Right ventricle myocardium inferior (tissue), 1 donor: ENCODE measurements at places on chromosomes 5 and 9.

DNA sequence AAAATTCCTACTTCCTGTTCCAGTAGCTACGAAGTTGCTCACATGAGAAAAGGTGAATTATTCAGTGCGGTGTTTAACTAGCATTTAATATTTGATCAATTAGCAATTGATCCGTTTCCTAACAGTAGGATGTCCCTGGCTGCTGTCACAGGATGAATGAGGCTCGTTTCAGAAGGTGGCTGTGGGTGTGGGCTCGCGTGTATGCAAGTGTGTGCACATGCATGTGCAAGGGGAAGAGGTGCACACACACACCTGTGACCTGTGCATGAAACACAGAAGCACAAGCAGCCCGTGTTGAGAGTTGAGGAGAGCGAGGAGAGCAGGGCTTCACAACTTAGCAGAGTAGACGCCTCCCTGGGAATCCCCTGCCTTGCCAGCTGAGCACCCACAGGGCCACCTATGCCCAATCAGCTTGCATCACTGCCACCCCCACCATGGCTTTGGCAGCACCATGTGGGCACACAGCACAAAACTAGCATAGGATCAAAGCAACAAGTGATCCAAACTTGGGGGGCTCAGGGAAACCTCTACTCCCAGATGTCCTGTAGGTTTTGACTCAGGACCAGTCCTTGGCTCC is 107.2 kb downstream of the C5orf15 start:
- DNase-seq, result no peak

DNA sequence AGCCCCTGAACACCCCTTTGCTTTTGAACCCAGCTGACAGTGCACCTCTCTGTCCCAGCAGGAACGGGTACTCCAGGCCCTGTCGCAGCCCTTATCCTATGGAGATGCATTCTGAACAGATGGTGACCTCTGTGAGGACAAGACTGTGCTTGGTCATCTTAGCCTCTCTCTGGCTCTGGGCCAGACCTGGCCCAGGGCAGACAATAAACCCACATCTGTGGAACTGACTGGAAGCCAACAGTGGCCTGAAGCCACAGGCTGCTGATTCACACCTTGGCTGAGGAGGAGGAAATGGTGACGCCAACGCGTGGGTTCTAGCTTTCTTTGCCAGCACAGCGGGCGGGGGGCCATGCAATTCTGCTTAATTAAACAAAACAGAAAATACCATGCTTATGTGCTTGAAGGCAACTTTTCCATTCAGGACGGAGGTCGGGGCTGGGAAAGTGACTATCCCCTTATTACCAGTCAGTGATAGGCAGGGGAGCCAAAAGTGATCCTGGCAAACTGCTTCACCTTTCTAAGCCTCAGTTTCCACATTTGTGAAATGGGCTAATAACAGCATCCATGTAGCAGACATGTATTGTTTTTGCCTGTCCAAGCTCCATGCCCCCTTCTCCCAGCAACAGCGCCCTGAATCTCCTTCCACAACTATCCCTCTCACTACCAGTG is 10.8 kb downstream of the SH3PXD2B start:
- DNase-seq, result peak; percentile 89

DNA sequence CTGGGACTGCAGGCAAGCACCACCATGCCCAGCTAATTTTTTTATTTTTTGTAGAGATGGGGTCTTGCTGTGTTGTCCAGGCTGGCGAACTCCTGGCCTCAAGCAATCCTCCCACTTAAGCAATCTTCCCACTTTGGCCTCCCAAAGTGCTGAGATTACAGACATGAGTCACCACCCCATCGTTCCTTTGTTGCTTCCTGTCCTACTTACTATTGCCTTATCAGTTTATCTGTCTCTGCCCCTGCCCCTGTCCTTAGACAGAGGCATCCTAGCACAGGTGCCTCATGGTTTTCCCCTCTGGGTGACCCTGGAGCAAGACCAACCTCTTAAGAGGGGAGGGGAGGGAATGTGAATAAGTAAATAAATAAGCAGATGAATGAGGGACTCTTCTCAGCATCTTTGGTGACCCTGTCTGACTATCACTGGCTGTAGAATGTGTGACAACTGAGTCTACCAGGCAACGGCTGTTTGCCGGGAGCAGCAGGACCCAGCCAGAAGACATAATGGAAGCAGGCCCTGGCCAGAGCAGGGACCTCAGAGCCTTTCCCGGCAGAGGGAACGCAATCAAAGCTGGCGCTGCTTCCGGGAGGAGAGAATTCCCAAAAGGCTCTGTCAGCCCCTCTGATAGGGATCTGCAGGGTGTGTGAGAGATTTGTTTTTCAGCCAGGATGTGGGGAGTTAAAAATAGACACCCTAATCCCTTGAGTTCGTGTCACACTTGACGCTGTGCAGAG is 43.8 kb upstream of the DAB2IP start:
- no peak for DNase-seq

- DNase-seq, result peak; percentile 85
These were observed 32.2 kb downstream of the ANXA2R start for GRCh38 chr5:43007911-43008362.

GRCh38 chr5:177306674-177307543 is 3.3 kb downstream of the PRELID1 start:
- DNase-seq, result peak; percentile 71

DNA sequence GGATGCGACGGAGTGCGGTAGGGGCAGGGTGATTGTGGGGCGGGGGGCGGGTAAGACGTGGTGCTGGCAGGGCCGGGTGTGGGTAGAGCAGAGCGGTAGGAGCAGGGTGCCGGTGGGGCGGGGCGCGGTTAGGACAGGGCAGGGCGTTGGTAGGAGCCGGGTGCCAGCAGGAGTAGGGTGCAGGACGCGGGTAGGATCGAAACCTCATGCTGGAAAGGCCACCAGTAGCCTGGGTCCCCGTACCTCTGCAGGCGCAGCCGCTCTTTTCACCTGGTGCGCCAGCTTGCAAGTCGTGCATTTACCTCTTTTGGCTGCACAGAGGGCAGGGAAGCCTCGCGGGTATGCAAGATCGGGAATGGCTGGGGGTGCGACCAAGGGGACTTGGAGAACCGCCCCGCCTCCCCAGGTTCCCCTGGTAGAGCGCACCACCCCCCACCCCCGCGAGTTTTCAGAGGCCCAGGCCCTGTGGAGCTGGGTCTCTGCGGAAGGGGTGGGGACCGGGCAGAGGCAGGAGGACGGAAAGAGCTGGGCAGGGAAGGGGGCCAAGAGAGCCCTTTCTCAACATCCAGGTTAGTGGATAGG is 104.8 kb upstream of the SIMC1 start:
- DNase-seq, result no peak

- DNase-seq, result no peak
These were observed 26.9 kb downstream of the MRPS30 start for GRCh38 chr5:44835693-44836092.

DNA sequence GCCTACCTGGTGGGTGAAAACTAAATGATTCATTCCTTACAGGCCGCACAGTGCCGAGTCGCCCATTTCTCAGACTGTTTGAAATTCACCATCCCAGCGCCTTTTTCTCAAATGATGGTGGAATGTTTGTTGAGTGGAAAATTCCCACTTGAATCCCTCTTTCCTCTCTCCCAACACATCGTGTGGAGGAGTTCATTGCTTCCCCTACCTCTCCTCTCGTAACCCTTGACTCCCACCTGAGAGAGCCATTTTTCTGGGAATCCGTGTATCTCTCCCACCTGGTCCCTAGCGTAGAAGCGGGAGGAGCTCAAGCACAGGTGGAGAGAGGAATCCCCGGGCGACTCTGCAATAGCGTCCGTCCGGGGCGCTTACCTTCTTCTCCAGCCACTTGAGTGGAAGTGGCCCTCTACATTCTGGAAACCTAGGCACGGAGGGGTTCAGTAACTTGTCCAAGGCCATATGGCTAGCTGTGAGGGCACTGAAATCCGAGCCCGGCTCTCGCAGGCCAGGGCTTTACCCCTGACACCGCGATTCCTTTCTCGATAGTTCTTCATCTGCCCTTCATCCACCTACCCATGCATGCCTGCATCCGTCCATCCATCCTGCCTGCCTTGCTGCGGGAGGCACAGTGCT is 683 bp downstream of the OSMR start:
- no peak for DNase-seq

DNA sequence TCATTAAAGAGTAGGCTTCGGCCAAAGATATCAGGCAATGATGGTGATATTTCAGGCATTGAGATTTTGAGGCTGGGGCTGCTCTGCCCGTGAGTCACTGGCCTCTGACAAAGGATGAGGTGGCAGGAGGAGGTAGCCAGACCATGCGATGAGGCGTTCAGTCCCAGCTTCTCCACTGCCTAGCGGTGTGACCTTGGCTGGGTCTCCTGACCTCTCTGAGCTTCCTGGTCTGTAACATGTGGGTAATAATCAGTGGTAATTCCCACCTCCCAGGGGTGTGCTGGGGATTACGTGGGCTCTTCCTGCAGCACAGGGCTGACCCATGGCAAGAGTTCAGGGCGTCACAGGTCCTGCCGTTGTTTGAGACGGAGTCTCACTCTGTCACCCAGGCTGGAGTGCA is 73.2 kb upstream of the RAPGEF1 start:
- DNase-seq, result no peak
